Stimulated activated CD8-positive, alpha-beta memory T cell treated with anti-CD3 and anti-CD28 coated beads, Interleukin-4, amount 100 ng/mL, for 4 hours (primary cell): ENCODE measurements at places on chromosomes 4 and X.

- DNase-seq: no peak
Observed at GRCh38 chrX:47651043-47651905, 911 bp upstream of the ELK1 start.

- DNase-seq: no peak
Observed at GRCh38 chr4:101289306-101289705, 58.0 kb downstream of the PPP3CA start.

- DNase-seq: no peak
Observed at GRCh38 chr4:114076899-114077570, 97.6 kb upstream of the ARSJ start.

GRCh38 chrX:133325422-133325821 lies 89.9 kb downstream of the GPC4 start:
- DNase-seq: no peak
